ENCODE measurements at places on chromosomes 16 and 17. TPM values are rescaled to one million over a fixed set of nuclear protein-coding genes. Genes with fewer than 3 reads are reported as not detected.

ZNF23 gene
- total RNA-seq = 14.1 TPM

C16orf89 gene
- 5.9 TPM for total RNA-seq

NPIPA3 gene
- 0.77 TPM for total RNA-seq

BCL6B gene
- total RNA-seq = 0.50 TPM
